ENCODE measurements at places on chromosomes 4 and X.

DNA sequence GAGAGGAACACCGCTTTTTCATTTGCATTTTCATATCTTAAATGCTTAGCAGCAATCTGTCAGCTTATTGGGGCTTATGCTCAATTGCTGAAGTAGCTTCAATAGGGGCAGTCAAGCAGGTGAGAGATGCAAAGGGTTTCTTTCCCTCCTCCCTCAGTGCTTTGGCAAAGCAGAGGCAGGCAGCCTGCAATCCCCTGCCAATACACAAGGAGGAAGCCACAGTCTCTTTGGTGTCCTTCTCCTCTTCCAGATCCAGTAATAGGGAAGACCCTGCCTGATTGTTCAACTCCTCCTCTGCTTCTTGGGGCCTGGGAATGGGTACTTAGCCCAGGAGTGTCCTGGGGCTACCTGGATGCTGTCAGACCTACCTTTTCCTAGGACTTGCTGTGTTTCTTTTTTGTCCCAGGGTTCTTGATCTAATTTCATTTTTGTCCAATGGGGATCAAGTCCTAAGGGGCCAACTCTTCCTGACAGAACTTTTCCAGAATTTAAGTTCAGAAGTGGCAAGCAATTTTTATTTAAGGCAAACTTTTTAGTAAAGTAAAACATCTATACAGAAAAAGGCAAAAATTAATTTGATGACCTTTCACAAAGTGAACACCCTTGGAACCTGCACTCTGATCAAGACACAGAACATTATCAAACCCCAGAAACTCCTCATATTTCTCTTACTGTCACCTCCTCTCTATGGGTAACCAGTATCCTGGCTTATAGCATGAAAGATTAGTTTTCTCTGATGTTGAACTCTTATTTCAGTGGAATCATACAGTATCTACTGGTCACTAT is 260.3 kb downstream of the PPP3CA start:
- DNase-seq, result no peak

GRCh38 chrX:57178605-57179004 is 41.4 kb upstream of the SPIN2A start:
- DNase-seq, result no peak

DNA sequence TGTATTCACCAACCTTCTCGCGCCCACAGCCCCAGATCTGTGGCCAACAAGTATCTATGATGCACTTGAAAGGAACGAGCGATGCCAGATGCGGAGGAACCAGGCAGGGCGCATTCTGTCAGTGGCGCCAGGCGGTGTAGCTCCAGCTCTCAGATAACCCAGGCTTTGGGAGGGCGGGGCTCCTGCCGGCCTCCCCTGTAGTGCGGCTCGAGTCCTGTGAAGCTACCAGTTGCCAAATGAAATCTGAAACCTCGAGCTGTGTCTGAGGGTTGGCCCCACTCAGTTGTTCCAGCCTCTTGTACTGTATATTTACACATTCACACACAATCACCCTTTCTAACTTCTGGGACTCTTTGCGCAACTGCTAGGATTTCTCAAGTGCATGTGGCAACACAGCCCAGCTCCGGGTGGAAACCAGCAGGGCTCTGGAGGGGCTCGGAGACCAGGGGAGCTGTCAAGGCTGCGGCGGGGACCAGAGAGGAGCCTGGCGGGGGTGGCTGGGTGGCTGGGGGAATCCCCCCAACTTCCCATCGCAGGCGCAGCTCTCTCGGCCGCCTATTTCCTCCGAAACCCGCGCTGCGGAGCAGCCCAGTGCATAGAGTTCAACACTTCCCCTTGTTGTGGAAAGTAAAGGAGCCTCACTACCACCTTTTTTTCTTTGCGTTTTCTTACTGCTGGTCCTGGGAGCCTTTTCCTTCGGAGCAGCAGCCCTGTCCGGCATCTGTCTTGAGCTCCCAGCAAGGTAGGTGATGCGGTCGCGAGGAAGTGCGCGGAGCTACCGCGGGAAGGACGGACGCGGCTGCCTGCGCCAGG is at the start of gene ARHGAP24:
Gene ARHGAP24 (plus strand): TSS at position 333 of the 813 bp plus-strand sequence.
- DNase-seq, result peak; percentile 97

DNA sequence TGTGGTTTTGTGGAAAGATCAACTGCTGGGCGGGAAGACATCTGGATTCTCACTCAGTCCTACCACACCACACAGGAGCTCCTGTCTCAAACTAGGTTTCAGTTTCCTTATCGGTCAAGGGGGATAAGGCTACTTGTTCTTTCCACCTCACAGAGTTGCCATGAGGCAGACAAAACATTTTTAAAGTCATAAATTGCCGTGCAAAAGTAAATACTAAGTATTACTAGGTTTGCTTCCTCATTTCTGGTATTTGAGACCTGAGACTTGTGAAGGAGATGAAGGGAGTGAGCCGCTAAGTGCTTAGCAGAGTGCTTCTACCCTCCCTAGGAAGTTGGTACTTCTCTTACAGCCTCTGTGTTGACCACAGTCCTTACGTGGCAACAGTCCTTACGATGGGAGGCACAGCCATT is 1.5 kb downstream of the LAP3 start:
- DNase-seq, result peak; percentile 54
